Fibroblast of lung (primary cell): ENCODE measurements at places on chromosomes 1 and 21.

DNA sequence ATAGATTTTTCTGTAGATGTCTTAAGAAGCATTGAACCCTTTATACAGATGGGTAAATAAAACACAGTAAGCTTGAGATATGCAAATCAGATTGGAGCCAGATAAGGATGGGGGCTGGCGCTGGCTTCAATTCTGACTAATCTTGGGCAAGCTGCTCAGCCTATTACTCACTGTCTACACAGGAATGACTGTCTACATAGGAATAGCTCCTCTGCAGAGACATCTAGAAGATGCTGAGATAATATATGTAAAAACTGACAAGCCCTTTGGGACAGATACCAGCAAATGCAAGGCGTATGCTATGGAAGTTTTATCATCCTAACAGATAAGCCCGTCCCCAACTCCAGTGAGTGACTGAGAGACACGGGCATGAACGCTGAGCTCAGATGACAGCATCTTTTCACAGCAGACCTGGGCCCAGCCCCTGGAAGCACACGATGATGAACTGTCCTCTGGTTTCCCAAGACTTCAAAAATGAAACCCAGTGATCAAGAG is 1.7 kb downstream of the CLDN14 start:
- DNase-seq = peak; percentile 97

GRCh38 chr1:243325305-243325890 is 69.6 kb downstream of the SDCCAG8 start:
- DNase-seq = peak; percentile 52

DNA sequence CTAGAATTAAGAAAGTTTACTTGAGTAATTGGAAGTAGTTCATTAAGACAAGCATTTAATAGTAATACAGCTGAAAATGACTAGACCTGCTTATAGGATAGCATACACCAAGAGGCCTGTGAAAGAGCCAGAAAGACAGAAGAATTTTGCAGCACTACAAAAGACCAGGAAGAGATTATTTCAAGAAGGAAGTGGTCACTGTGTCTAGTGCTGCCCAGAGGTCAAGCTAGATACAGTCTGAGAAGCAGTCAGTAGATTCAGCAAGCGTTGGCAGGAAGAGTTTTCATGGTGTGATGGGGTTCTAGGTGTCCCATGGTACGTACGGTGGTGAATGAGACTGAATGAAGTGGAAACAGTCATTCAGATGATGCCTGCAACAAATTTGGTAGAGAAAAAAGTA is 31.5 kb downstream of the RGS8 start:
- DNase-seq = no peak

DNA sequence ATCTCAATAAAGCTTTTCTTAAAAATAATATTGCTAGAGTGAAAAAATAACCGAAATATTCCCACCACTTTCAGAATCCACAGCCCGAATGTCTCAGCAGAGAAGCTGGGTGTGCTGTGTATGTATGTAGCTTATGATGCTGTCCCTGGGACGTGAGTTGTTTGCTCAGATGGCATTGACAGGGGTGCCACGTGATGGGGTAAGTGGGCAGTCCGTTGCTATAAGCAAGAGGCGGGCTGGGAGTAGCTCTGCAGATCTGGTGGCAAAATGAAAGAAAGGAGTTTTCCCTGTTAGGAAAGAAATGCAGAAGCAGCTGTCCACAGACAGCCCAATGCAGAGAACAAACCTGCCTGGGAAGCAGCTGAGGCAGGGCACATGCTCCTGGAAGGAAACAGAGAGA is 3.8 kb upstream of the FAM20B start:
- peak; percentile 31 for DNase-seq

- DNase-seq = no peak
Measured at GRCh38 chr1:154718566-154718965, 110.6 kb upstream of the ADAR start.

DNA sequence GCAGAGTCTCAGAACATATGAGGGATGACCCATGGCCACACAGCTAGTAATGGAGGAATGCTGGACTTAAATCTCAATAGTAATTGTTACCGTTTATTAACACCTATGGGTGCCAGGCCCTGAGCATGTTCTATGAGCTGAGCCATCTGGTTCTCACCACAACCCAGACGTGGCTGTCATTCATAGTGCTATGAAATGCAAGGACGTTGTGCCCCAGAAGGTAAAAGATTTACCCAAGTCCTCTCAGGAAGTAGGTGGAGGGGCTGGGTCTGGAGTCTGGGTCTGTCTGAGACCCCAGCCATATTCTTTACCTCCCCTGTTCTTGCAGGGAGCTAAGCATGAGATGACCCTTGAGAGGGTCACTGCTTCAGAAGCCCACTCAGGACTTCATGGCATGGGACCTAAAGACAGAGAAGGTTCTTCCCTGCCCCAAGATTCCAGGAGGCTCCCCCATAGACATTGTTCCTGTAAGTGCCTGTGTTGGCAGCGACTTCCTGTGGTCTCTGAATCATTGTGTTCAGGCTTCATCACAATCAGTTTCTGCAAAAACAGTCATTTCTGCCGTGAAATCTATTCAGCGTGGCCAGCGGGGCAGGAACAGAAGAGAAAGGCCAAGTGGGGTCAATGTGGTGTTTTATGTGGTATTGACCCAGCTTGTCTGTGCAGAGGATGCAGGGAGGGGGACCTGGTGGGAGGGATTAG is 475.4 kb downstream of the PTPRU start:
- DNase-seq = peak; percentile 60

GRCh38 chr1:22872981-22873664 is 99.5 kb downstream of the LACTBL1 start:
- no peak for DNase-seq

DNA sequence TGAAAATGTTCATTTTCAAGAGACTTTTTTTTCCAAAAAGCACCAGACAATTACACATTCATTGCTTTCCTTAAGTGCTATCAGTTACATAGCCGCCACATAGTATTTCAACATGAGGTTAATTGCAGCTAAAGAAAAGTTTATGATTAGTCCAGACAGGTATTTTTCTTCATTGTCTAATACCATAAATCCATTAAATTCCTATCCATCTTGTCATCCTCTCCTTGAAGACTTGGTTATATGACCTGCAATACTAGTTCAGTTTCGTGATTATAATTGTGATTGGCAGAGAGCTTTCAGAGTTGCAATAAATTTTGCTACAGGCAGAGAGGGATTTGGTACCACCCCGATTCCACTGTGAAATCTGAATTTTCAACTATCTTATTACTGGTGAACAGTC is 437.7 kb downstream of the GPATCH2 start:
- no peak for DNase-seq

- peak; percentile 44 for DNase-seq
Measured at GRCh38 chr21:46618738-46619379, 14.0 kb upstream of the S100B start.

DNA sequence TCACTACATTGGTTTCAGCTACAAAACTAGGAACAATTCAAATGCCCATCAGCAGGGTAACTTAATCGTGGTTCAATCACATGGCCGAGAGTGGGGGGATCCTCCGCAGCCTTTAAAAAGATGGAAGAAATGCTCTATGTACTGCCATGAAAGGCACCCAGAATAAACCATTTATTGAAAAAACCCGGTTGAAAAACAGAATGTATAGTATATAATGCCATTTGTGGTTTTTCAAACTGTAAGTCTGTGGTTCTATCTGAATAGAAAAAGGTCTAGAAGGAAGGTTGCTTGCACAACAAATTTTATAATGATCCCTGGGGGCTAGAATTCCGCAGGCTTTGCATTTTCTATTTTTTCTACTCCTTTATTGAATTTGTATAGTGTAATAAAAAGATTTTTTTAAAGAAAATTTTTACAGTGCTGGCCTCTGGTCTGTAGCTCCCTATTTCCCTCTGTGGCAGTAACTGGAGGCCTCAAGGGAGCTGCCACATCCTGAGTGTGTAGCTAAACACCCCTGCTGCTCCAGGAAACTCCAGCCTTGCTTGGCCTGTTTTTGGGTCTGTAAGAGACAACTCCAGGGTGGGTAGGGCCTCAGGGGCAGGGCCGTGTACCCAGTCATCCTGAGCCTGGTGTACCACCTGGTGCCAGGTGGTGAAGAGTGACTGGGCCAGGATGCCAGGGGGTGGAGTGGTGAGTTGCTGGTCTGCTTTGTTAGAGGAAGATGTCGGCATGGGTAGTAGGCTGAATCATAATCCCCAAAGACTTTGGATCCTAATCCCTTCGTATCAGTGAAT is 51.5 kb upstream of the EPS8L3 start:
- no peak for DNase-seq

DNA sequence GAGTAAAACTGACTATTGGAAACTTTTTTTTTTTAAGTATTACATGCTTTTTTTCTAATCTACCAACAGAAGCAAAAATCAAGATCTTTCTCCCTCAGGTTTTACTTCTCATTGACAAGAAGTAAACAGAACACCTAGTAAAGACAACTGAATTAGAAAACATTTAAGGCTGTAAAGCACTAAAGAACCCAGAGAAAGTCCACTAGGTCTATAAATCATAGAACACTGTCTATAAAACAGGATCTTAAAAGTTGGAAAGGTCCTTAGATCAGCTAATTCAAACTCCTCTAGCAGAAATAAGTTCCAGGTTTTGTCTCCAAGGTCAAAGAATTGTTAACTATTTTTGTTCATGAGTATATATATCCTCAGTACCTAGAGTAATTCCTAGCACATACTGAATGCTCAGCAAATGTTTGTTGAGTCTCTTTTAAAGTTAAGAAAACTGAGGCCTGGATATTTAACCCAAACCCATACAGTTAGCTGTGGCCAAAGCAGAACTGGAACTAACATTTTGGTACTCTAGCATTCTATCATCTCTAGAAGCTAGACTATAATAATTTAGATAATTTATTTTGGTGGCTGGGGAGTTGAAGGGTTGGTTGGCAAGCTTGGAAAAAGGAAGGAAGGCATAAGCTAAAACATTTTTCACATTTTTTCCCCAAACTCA is 3.0 kb downstream of the EPS15 start:
- DNase-seq = no peak

- DNase-seq = no peak
Measured at GRCh38 chr1:208691012-208691411, 446.8 kb upstream of the PLXNA2 start.

- DNase-seq = no peak
Measured at GRCh38 chr21:31931644-31932469, 59.0 kb downstream of the HUNK start.

DNA sequence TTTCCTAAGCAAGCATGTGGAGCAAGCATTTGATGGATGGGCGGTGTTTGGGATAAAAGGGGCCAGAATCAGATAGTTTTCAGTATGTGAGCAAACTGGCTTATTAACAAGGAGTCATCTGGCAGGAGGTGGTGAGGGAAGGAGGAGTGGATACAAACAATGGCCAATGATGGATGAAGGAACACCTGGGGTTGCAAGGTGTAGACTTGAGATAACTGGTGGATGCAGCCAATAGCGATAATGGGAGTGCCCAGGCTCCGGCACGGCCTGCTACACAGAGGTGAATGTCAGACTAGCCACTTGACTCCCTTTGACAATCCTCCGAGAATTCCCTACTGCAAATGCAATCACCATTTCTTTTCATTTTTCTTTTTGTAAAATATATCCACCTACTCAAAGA is 41.7 kb downstream of the C8B start:
- no peak for DNase-seq

- no peak for DNase-seq
Measured at GRCh38 chr1:4253935-4254334, 353.9 kb upstream of the C1orf174 start.

GRCh38 chr1:14265495-14265894 is 333.0 kb upstream of the KAZN start:
- no peak for DNase-seq

GRCh38 chr1:241630476-241630875 is 9.7 kb downstream of the CHML start:
- no peak for DNase-seq

DNA sequence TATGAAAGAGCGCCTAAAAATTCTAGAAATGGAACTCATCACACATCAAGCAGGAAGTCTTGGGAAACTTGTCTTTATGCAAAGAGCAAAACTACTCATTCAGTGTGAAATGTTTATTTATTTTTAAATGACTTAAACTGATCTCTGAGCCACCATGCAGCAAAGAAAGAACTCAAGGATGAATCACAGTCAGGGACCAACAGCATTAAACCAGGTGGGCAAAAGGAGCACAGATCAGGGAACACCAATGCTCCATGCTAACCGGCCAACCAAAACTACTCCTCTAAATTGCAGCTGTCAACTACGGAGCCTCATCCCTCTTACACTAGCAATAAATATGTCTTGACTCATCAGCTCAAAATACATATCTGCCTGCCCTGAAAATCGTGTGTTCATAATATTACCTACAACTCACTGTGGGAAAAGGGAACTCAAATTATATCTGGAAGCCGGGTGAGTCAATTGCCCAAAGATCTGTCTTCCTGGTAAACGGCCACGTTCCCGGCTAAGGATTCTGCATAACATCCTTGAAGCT is 129.2 kb downstream of the PTPN14 start:
- DNase-seq = peak; percentile 63

DNA sequence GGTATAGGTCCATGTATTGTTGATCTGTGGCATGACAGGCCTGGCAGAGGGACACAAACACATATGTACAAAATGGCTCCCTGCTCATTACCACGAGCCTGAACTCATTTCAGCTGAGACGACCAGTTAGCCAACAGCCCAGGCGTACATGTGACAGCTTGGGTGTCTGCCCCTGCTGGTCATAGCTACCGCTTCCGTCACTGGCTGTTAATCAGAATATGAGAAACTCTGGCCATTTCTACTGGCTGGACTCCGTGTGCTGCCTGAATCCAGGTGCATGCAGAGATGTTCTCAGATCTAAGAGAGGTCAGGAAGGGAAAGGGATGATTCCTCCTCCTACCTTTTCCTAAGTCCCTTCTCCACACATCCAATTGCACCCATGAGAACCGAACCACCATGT is 144.5 kb downstream of the PBX1 start:
- DNase-seq = no peak

- DNase-seq = no peak
Measured at GRCh38 chr1:159868766-159869165, 6.3 kb upstream of the VSIG8 start.

- DNase-seq = peak; percentile 31
Measured at GRCh38 chr1:46466477-46467182, 23.0 kb upstream of the DMBX1 start.

GRCh38 chr1:42479621-42480020 is 16.5 kb downstream of the CCDC30 start:
- peak; percentile 30 for DNase-seq

DNA sequence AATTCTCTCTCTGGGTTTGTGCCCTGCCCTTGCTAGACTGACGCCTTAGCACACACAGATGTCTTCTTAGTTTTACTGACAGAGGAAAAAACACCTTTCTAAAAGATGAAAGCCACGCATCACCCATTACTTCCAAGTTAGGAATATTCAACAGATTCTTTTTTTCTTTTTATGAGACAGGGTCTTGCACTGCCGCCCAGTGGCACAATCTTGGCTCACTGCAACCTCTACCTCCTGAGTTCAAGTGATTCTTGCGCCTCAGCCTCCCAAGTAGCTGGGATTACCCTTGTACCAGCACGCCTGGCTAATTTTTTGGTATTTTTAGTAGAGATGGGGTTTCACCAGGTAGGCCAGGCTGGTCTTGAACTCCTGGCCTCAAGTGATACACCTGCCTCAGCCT is 169.2 kb downstream of the APP start:
- DNase-seq = no peak

DNA sequence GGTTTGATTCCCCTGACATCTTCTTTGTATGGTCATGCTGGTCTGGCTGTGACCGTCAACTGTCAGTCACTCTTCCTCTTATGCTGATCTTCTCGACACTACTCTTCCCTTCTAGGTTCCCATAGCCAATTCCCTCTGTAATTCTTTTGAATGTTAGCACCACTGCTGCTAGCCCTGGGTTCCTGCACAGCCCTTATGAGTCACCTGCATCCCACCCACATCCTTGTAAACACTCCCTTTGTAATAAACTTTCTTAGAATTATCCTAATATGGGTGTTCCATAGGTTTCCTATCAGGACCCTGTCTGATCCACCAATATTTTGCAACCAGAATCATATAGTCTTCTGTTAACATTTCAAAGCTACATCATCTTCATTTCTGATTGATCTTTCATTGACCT is 37.1 kb downstream of the JUN start:
- peak; percentile 51 for DNase-seq
